Muscle of leg (tissue), 16 donors: ENCODE measurements at places on chromosomes 7 and 10.
A peak's percentile ranks its signal among the peaks of the same experiment; 100 is the strongest.

DNA sequence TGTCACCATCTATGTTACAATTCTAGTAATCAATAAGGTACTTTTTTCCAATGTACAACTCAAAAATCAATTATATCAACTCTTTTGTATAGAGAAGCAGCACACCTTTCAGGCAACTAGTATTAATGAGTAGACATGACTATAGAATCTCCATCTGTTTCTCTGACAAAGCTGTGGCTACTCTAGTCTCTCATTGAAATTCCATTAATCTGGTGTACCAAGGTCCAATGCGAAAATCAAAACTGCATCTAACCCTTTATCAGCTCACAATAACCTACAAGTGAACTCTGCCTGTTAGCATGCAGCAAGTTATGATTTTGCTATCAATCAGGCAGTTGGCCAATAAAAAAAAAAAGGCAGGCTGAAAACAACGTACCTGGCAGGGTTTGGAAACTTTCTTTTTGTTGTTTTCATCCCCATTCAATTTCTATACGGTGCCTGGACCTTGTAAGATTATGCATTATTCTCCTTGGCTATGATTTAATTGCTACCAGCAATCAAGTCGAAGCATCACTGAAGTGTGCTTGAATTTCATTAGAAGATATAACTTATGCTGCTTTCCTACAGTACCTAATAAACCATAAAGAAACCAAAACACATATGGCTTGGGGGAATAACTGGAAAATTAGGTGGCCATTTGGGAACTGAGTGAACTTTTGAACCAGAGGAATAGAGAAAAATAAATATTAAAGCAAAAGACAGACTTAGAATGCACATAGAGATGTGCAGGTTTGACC lies 23.2 kb downstream of the SKAP2 start:
- H3K27ac ChIP-seq = no peak overlapping the region
- H3K4me1 ChIP-seq = no peaks in the 10 kb centered on the region
- peaks cover 4% of the 10 kb centered on the region for H3K27me3 ChIP-seq
- H3K4me3 ChIP-seq = no peak overlapping the region
- no peak for DNase-seq

DNA sequence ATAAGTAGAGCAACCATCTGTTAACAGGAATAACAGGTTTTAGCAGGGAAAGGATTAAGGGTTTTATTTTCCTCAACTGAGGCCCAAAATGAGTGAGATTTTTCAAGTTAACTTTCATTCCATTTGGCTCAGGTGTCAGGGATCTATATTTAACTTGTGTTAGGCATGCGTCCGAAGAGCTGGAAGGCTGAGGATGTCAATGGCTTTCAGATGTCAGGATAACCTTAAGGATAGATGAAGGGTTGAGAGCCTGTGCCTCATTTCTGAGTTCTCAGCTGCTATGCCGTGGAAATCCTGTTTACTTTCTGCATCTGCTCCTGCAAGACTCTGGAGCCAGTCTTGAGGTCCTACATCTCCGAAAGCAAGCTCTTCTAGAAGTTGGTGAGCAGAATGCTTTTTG lies 36.4 kb upstream of the CD36 start:
- no peaks in the 10 kb centered on the region for H3K27me3 ChIP-seq
- H3K36me3 ChIP-seq = no peaks in the 10 kb centered on the region
- no peak overlapping the region for H3K4me3 ChIP-seq
- no peaks in the 10 kb centered on the region for H3K4me1 ChIP-seq

DNA sequence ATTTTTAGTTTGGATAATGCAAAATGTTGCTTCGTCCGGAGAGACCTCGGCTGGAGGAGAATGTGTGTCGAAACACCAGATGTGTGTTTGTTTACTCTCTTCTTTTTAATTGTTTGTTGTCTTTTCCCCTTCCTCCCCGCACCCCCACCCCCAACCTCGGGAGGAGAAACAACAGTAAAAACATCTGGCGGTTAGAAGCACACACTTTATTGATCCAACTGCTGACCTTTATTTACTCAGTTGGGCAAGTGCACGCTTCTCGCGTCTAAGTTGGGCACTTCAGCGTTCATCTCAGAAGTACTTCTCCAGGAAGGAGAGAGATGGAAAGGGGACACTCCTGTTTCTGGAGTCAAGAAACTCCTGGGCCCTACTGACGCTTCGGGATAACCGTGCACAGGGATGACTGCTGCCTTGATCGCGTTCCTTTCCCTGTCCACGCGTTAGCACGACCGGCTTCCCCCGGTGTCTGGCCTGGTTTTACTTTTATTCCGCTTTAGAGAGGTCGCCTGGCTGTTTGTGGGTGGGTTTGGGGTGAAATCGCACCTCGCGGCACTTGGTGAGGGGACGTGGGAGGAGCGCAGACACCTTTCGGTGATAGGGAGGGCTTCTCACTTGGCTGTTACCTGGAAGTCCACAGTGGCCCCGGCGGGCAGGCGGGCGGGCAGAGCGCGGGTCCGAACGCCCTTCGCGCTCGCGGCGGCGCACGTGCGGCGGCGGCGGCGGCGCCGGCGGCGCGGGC lies 168.3 kb upstream of the PPP1R3A start:
- peak overlapping the region; percentile 85 for H3K27ac ChIP-seq
- peak overlapping the region; percentile 86 for H3K4me3 ChIP-seq
- H3K27me3 ChIP-seq = peaks cover 53% of the 10 kb centered on the region
- DNase-seq = peak; percentile 62
- peaks cover 26% of the 10 kb centered on the region for H3K4me1 ChIP-seq

GRCh38 chr7:134778941-134779740 lies at the start of gene CALD1:
Gene CALD1 (plus strand): TSS chr7:134779634. CDS start chr7:134867734, 88,100 bp downstream.
- no peaks in the 10 kb centered on the region for H3K27me3 ChIP-seq
- H3K4me1 ChIP-seq = peaks cover 8% of the 10 kb centered on the region
- peak within 1 kb of the TSS; percentile 41 for H3K4me3 ChIP-seq
- peak within 1 kb of the TSS; percentile 91 for H3K27ac ChIP-seq
- peak; percentile 95 for DNase-seq

DNA sequence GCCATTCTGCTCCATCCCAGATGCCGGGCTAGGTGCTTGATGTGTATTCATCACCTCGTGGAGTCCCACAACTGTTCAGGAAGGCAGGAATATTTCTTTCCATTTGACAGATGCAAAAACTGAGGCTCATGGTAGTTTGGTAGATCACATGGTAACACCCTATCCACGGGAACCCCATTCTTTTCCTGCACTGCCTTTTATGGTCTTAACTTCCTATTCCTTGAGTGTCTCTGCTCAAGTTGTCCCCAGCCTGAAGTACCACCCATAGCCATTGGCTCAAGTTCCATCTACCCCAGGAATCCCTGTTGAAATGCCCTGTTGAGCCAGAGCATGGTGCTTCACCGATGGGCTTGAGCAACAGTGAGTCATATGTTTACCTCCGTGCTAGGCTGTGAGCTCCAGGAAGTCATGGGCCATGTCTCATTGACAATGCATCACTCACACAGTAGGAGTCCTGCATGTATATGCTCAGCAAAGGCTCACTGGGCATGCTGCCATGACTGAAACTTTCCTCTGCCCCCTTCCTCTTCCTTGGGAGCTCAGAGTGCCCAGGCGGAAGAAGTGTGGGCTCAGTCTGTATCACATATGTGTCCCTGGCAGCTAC lies 71.7 kb upstream of the ADAM12 start:
- H3K4me3 ChIP-seq = no peak overlapping the region
- no peak overlapping the region for H3K27ac ChIP-seq
- no peaks in the 10 kb centered on the region for H3K36me3 ChIP-seq
- no peak for DNase-seq

GRCh38 chr7:65216469-65216868 lies 157.2 kb upstream of the ZNF92 start:
- H3K27ac ChIP-seq = no peak overlapping the region
- H3K36me3 ChIP-seq = no peaks in the 10 kb centered on the region
- peak; percentile 22 for DNase-seq
- H3K27me3 ChIP-seq = no peaks in the 10 kb centered on the region
- no peak overlapping the region for H3K4me3 ChIP-seq
- H3K4me1 ChIP-seq = no peaks in the 10 kb centered on the region
